ENCODE measurements at places on chromosomes 7 and 10. TPM values are rescaled to one million over a fixed set of nuclear protein-coding genes. Genes with fewer than 3 reads are reported as not detected.

GRCh38 chr10:60645980-60646379 is 132.3 kb upstream of the CDK1 start:
- no peak for DNase-seq

DNA sequence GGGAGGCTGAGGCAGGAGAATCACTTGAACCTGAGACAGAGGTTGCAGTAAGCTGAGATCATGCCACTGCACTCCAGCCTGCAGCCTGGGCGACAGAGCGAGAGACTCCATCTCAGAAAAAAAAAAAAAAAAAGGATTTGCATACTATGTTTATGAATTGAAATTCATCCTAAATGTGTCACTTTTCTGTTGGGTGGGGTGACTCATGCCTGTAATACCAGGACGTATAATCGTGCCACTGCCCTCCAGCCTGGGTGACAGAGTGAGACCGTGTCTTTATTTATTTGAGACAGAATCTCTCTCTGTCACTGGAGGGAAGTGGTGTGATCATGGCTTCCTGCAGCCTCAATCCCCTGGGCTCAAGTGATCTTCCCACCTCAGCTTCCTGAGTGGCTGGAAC is 5.8 kb downstream of the ZNF212 start:
- DNase-seq = peak; percentile 65

- DNase-seq = no peak
Observed at GRCh38 chr10:123404357-123404756, 250.2 kb downstream of the BUB3 start.

- DNase-seq = peak; percentile 77
Observed at GRCh38 chr10:51422311-51423120, 276.9 kb downstream of the CSTF2T start.

DNA sequence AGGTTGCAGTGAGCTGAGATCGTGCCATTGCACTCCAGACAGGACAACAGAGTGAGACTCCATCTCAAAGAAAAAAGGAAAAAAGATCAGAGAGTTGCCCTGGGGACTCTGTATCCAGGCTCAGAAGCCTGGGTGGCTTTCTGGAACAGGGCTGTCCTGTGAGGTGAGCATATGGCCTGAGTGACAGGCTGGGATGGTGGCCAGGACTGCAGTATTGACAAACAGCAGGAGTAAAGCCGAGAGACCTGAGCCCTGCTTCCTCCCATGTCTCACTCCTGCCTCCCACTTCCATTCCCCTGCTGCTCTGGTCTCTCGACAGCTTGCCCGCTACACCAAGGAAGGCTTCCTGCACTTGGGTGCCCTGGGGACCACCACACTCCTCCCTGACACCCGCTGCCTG is 578.5 kb downstream of the GALNT17 start:
- no peak for DNase-seq

DNA sequence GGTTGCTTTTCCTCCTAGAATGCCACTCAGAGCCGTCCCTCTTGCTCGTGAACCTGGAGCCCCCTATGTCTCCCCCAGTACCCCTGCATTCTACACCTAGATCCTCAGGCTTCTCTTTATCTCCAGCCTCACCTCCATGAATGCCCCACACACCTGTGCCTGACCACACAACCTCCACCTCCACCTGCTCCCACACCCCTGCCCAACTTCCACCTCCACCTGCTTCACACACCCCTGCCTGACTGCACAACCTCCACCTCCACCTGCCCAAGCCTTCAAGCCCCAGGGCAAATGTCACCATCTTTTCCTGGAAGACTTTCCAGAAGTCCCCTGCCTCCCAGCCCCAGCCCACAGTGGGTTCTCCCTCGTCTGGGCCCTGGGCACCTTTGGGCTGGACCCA is 6.9 kb upstream of the LFNG start:
- no peak for DNase-seq

DNA sequence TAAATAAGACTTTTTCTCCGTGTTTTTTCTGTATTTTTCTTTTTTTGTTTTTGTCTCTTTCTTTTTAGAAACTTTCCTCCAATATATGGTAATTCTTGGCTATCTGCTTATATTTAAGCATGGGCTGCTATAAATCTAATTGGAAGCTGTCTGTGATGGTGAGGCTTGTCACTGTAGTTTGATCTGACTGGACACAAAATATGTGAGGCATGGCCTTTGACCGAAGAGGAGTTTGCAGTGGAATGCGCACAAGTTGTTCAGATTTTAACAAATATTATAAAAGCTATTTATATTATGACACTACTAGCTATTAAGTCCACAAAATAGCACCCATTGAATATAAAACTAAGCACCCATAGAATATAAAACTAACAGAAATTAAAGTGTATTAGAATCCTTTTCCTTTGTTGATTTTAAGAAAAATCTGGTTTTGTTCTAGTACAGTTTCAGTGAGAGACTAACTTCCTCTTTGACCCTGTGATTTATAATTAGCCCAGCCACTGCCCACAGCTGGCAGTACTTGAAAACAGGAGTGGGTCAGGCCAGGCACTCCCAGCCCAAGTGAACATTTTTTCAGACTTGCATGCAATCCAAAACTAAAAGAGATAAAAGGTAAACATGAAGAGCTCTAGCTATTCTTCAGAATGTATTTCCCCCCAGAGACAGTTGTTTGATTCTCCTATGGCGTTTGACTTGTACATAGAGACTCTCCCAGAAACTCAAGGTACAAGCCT is 69.9 kb upstream of the FGL2 start:
- DNase-seq = no peak

GRCh38 chr10:6151087-6151977 is 51.4 kb upstream of the PFKFB3 start:
- peak; percentile 80 for DNase-seq

The AKR1D1 gene
- not detected for total RNA-seq

DNA sequence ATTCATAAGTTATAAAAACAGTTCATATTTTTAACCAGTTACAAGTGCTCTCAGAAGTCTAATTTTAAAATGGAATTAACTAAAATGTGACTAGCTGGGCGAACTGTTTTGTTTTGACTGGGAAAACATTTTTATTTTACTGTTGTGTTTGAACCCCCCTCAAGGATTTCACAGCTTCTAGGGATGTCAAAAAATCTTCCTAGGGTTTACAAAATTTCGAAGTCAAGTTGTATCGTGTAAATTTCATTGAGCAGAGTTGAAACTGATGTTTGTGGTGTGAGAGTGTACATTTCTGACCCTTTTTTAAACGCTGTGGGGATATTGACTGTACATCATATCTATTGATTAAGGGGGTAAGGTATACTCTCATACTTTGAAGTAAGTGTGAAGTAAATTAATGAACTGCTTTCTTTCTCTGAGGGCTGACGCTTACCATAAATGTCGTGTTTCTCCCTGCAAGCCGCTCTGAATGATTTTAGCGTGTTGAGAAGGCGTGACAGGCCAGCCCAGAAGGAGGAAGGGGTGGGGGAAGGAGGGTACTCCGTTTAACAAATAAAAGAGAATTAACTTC is 1.8 kb upstream of the SP8 start:
- no peak for DNase-seq

DNA sequence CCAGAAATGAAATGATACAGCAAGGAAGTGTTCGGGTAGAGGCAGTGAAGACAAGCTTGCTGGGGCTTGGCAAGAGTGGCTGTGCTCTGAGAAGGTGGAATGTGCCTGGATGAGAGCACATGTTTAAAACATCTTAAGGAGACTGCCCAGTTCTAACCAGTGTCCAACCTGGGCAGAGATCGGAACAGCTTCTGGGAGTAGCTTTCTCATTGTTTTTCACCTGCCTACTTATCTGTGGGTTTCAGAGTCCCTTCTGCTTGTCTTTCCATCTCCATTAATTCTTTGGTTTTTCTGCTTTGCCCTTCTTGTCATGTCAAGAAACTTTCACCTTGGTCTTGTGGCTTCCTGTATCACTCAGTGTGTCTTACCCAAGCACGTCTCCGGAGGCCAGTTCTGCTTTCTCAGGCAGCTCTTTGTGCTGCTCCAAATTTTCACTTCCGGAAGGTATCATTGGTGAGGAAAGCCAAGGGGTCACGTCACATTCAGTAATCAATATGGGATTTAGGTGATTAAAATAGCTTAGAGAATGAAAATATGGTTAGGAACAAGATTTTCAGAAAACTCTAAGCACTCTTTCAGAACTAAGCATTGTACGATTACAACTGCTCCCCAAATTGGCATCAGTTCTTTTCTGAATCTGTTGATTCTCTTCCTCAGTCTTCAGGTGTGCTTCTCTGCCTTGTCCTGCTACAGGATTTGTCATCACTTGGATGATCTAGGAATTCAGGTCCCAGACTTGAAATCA is 5.5 kb upstream of the LAMB4 start:
- no peak for DNase-seq

The GNAT3 gene
- total RNA-seq = not detected

The OPN1SW gene
- total RNA-seq = not detected

The RASA4 gene
- 8.9 TPM for total RNA-seq

DNA sequence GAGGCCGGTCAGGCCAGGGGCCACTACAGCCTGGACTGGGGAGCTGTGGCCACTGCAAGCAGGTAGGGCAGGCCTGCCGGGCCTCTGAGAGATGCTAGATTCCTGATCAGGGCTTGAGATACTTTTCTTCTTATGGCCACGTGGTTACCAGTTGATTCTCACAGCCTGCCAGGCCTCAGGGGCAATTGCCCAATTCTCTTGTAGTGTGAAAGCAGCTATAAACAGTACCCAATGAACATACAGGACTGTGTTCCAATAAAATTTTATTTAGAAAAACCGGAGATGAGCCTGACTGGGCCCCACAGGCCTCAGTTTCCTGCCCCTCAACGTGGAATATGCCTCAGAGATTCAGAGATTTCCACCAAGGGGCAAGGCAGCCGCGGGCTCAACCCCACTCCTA is 475.2 kb downstream of the TCERG1L start:
- DNase-seq = no peak

- no peak for DNase-seq
Observed at GRCh38 chr10:79111846-79112614, 43.3 kb downstream of the ZMIZ1 start.

DNA sequence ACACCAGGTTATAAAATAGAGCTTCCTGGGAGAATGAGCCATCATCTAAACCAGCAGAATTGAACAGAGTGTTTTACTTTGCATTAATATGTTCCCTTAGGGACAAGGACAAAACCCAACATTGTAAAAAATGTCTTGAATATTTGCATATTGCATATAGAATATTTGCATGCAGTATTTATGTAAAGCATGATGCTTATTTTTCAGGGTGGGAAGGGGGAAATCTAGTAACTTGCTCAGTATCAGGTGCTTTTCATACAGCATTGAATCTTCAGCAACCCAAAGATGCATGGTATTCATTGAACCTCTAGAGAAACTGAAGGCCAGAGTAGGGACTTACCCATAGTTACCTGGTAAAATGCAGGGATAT is 409.2 kb upstream of the ZMIZ1 start:
- no peak for DNase-seq

GRCh38 chr7:13692548-13692947 is 296.9 kb downstream of the ETV1 start:
- DNase-seq = peak; percentile 1

GRCh38 chr10:129832573-129833467 is 131.3 kb downstream of the EBF3 start:
- DNase-seq = no peak

DNA sequence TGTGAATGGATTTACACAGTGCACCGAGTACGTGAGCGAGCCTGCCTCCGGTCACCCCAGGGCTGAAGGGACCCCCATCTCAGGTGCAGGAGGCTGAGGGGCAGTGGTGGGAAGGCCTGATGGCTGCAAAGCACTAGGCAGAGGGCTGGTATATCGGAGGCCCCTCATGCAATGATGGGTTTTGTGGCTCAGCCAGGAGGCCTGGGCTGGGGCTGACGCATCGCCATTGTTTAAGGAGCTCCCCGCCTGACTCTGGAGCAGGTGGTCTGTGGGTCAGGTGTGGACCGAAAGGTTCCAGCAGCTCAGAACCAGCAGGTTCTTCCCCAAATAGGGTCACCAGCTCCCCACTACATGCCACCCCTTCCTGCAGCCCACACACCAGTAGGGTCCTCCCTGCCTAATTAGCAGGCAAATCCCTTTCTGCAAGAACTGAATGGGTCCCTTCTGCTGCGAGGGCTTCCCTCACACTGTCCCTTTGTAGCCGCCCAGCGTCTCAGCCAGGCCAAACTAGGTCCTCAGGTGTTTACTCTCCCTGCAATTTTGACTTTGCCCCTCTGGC is 33.0 kb downstream of the OAT start:
- no peak for DNase-seq

The AFAP1L2 gene
- total RNA-seq = not detected

The NUTM2A gene
- total RNA-seq = 1.0 TPM

DNA sequence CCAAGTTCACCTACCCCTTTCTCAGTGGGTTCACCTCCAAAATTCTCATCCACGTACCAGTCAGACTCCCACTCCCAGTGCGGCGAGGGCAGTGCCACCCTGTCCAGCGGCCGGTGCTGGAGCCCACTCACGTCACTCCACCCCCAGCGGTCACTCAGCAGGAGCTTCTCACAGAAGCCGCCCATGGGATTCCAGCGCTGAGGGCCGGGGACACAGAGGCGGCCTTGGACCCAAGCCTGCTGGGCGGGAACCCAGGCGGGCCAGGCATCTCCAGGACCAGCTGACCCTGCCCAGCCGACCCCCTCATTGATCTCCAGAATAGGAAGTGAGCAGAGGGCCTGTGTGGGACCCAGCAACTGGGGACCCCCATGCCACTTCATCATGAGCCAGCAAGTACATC is 7.2 kb downstream of the TECPR1 start:
- no peak for DNase-seq

The SEC31B gene
- 2.5 TPM for total RNA-seq

DNA sequence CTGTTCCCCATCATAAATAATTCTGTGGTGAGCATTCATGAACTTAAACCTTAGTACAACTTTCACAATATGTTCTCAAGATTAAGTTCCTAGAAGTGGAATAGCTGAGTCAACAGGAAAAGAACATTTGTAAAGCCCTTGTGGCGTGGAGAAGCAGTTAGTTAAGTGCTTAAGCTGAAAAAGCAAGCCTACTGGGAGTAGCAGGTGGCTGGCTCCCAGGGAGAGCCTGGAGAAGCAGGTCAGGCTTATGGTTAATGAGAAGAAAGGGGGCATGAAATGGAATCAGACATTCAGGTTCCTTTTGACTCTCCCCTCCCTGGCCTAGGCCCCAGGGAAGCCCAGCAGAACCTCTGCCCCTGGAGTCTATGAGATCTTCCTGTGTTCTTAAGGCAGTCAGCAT is 35.3 kb downstream of the VSTM4 start:
- peak; percentile 38 for DNase-seq

The PRLHR gene
- not detected for total RNA-seq

The ANKRD2 gene
- total RNA-seq = not detected

GRCh38 chr7:108770981-108771745 is 201.5 kb downstream of the DNAJB9 start:
- no peak for DNase-seq

DNA sequence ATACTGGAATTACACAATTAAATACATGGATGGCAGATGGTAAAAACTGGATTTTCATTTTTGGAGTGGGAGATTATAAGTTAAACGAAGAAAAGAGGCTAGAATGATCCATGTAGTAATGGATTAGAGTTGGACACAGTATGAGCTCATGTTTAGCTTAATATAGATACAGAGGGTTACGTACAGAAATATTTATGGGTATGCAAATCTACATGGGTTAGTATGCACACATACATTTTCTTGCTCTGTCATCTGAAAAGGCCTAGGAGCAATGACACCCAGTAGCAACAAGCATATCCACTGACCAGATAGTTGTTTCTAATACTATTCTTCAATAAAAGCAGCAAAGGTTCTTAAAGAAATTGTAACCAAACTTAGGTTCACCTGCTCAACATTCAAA is 366.4 kb downstream of the SEMA3D start:
- no peak for DNase-seq

GRCh38 chr7:106424476-106425016 is 139.8 kb upstream of the NAMPT start:
- no peak for DNase-seq
